ENCODE measurements at places on chromosomes 16 and 17.

DNA sequence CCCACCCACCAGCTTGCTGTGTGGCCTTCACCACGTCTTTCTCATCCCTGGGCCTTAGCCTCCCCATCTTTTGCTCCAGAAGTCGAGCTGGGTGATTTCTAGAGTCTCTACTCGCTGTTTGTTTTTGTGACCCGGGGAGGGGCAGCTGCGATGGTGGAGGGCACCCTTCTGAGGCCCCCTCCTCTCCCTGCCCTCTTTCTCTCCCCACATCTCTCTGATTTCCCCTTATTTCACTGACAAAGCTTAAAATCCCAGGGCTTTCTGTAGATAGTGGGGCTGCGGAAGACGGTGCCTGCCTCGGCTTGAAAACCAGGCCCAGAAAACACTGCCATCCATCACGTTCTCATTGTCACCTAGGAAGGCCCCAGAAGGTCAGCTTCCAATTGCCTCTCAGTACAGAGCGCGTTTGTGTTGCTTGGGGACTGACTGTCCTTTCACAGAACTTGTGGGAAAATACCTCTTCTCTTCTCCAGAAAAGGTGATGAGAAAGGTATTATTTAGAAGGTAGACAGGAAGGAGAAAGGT, 95.1 kb downstream of the NTN1 start:
- DNase-seq: no peak

- DNase-seq: no peak
Observed at GRCh38 chr16:11334831-11335404, 10.3 kb upstream of the RMI2 start.

DNA sequence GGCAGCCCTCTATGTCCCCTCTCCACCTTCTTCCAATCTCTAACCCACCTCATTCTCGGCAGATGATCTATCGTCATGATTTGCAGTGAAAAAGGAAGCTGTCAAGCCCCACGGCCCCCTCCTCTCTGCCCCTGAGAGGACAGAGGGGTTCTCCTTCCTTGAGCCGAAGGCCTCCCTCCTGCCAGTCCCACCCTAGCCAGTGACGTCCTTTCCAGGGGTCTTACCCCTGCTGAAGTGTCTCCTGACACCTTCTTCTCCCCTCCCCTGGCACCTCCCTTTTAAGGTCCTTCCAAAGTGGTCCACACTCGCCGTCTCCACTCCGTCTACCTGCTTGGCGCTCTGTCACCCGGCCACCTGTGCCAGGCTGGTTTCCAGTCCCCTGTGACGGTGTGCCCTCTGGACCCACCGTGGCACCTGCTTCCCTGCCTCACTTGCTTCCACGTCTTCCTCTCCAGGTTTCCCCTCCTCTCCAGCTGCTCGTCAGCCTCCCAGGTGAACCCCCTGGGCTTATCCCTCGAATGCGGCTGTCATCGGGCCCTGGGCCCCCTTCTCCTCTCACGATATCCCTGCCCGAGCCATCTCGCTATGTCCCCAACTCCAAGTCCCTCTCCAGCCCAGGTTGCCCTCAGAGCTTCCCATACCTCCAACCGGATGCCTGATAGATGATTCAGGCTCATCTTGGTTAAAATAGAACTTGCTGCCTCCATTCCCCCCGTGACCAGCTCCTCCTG, 5.7 kb downstream of the CCDC102A start:
- peak; percentile 77 for DNase-seq

- DNase-seq: no peak
Observed at GRCh38 chr16:1788095-1788707, 5.3 kb downstream of the IGFALS start.

GRCh38 chr16:23448392-23448791, 4.6 kb downstream of the COG7 start:
- no peak for DNase-seq

DNA sequence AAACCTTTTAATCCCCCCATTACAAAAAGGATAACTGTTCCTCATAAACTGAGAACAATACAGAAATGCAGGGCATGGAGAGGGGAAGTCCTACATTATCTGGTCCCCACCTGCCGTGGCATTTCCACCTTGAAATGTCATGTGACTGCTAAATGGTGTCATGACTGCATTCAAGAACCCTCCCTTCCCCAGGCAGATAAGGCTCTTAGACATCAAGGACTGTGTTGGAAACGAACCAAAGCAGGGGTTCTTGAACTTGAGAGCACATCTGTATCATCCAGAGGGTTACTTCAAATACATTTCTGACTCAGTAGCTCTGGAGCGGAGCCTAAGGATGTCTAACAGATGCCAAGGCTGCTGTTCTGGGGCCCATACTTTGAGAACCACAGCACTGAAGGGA, 18.4 kb downstream of the CMTM3 start:
- no peak for DNase-seq

- no peak for DNase-seq
Observed at GRCh38 chr17:80396157-80397033, 18.6 kb upstream of the ENDOV start.

DNA sequence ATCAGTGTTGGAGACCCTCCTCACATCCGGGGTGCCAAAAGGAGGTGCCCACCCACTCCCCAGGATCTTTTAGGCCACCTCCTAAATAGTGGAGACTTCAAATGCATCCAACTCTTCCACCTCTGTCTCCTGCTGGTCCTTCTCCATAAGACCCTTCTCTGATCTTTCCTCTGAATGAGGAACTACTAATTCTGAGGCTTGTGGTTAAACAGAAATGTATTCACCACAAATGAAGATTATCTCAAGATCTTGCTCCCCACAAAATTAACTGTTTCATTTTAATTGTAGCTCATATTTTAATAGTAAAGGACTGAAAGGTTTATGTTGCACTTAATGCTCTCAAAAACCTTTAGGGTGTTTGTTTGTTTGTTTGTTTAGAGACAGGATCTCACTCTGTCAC, 34.1 kb downstream of the TLE7 start:
- no peak for DNase-seq

GRCh38 chr16:440627-441026, 15.2 kb downstream of the RAB11FIP3 start:
- no peak for DNase-seq

DNA sequence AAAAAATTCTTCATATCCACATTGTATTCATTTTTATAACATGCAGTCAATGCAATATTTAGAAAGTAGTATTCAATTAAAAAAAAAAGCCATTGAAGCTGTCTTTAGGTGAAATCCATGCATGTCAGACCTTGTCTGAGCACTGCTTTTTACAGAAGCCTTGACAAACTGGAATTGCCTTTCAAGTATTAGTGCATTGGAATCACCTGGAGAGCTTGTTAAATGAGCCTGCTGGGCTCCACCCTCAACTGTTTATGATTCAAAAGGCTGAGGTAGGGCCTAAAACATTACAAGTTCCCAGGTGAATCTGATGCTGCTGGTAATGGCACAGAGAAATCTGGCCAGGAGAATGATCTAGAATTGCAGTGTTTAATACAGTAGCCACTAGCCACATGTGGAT, 85.8 kb downstream of the HIC1 start:
- DNase-seq: no peak

DNA sequence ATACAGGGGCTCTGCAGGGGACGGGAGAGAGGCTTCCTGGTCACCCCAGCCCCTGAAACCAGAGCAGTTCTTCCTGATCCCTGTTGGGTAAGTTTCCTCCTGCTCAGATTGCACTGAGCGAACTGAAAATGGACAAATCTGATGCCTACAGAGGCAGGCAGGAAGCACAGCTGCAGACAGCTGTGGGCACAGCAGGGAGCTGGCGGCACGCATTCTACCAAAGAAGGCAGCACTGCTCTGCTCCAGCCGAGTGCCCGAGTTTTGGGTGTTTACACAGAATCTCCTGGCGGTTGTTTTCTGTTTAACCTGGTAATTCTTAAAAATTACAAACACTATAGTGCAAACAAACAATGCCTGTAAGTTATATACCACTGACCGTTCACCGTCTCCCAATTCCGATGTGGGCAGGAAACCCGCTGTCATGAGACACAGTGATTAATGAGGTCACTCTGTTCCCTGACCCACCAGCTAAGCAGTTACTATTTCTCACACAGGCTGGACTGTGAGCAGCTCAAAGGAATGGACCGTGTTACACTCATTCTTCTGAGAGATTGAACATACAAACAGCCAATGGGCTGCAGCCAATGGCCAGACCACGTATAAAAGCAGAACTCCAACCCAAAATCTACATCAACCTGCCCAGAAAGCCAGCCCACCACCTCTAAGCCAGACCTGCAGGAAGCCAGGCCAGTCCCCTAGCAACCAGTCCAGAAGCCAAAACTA, 25.5 kb downstream of the NSMCE1 start:
- peak; percentile 77 for DNase-seq

- DNase-seq: no peak
Observed at GRCh38 chr17:33318241-33318640, 25.1 kb upstream of the ASIC2 start.

GRCh38 chr17:35467824-35468223, 19.3 kb upstream of the SLFN13 start:
- DNase-seq: no peak

DNA sequence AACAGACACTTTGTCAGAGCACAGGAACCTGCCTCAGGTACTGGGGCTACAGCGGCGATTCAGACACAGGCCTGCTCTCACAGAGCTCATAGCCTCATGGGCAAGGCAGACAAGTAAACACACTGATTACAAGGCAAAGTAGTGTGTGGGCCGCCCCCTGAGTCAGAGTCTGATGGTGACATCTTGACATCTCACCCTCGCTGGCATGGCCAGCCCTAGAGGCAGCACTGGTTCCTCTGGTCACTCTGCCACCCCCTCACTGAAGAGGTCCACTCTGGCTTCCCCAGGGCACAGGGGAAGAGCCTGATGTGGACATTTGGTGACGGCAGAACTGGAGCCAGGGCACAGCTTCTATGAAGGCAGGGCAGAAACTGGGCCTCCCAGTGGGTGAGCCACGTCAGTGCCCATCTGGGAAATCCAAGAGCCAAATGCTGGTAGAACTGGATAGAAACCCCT, 32.9 kb upstream of the TOB1 start:
- no peak for DNase-seq

DNA sequence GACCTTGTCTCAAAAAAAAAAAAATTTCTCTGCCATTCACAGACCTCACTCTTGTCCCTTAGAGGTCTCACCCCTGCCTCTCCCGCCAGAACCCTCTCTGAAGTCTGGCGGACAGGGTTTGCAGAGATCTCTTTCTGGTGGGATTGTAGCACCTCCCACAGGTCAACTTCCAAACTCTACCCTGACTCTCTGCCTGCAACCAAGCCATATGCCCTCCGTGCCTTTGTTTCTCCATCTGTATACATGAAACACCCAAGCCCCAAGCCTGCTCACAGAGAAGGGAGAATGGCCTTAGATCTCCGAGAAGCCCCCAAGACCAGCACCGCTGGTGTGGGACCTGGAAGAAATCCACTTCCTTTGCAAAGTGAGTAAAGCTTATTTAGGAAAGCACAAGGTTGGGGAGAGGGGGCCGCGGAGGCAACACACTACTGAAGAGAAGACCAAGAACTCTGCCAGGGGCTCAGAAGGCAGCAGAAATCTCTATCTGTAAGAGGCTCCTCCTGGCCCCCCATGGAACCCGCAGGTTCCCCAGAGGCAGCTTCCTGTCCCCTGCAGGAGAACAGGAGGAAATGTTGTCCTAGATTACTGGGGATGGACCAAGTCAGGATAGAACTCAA, 219.9 kb downstream of the C16orf78 start:
- DNase-seq: no peak

DNA sequence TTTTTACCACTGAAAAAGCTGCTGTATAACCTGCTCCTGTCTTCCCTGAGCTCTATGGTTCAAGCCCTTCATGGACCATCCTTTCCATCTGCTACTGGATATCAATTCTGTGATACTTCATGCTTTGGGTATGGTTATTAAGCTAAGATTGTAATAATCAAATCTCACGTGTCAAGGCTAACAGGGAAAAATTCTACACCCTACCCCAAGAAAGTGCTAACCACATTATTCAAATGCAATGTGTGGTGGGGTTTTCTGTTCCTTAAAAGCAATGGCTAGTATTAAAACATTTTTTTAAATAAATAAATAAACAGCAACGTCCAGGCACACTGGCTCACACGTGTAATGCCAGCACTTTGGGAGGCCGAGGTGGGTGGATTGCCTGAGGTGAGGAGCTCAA, 65.9 kb downstream of the SPAG9 start:
- DNase-seq: no peak

GRCh38 chr17:21100636-21101035, 26.1 kb upstream of the DHRS7B start:
- DNase-seq: no peak

- DNase-seq: peak; percentile 23
Observed at GRCh38 chr17:77273397-77274085, 132.8 kb downstream of the SEC14L1 start.

DNA sequence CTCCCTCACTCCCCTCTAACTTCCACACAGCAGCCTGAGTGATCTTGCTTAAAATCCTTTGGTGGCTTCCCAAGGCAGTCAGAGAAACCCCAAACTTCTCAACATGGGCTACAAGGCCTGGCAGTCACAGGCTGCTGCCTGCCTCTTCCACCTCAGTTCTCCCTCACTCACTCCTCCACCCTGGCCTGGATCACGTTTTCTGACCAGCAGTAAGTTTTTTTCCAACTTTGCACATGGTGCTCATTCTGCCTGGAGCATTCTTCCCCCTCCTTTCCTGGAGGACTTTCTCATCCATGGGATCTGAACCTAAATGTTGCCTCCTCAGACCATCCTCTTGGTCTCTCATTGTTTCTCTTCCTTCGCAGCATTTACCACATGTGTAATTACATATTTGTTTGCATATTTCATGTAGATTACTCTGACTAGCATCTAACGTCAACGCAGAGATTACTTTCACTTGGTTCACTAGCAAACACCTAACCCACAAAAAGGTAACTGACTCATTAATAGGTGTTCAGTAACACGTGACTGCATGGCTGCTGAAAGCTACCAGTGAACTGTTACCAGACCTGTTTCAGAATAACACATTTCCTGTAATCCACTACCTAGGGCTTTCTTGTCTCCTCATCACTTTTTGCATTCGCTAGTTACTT, 17.1 kb downstream of the GNA13 start:
- DNase-seq: no peak

DNA sequence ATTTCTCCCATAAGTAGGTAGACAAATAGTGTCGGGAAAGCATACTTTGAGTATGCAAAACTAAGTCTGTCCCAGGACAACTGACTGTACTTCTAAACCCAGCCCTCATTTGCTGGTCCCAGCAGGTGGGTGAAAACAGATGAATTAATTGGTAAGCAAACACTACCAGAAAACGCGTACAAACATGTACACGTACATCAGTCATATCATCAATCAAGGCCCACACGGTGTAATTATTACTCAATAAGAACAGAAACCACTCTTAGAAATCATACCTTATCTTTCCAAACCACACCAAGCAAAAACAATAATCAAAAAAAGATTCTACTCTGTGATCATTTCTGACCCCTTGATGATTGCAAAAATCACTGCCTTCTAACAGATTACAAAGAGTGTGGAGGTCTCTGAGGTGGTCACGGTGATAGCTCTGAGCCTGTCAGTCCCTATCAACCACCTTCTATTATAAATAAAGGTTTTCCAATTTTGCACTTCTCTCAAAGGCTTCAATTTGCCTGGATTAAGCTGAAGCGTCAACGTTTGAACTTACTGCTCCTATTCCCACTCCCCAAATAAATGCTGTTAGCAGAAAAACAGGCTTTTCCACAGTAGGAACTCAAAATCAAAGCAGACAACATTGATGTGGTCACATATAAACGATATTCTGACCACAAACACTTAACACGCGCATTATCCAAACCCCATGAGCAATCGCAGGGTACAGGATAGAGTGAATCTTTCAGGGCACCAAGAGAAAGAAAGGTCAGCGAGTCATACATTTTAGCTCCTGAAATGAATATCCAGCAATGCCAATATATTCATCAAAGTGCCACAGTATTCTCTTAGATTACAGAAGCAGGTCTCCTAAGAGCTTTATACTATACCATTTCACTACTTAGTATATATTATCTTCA, 211.9 kb downstream of the STX8 start:
- no peak for DNase-seq
